Ovary (tissue), 10 donors: ENCODE measurements at places on chromosomes 3 and 15. TPM values are rescaled to one million over a fixed set of nuclear protein-coding genes. Genes with fewer than 3 reads are reported as not detected.

- no peak for DNase-seq
- no peak overlapping the region for H3K27ac ChIP-seq
- H3K36me3 ChIP-seq, result no peaks in the 10 kb centered on the region
Measured at GRCh38 chr15:58549785-58550074, 117.9 kb downstream of the LIPC start.

DNA sequence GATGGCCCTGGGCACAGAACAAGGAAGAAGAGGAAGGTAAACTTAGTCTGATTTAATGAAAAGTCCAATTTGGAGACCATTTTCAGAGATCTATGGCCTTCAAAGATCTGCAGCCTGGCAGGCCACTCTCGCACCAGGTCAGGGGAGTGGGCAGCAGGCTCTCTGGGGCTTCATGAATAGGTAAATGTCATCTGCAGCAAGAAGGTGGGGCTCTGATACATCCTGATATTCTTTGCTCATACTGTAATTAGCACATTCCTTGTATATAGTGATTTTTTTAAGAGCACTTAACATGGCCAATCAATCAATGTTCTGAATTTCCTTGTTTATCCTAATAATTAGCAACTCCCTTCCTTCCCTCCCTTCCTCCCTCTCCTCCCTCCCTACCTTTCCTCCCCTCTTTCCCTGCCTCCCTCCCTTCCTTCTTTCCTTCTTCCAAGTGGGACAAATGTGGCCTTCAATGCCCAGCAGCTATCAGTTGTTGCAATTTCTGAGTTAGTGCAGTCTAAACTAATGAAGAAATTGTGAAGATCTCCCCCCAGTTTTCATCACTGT, 86.0 kb upstream of the LIMD1 start:
- no peak overlapping the region for H3K4me3 ChIP-seq
- no peak for DNase-seq
- no peaks in the 10 kb centered on the region for H3K4me1 ChIP-seq

- no peak for DNase-seq
- H3K4me3 ChIP-seq, result no peak overlapping the region
- no peak overlapping the region for H3K27ac ChIP-seq
- no peaks in the 10 kb centered on the region for H3K36me3 ChIP-seq
- H3K27me3 ChIP-seq, result no peaks in the 10 kb centered on the region
Measured at GRCh38 chr15:100061944-100062343, 279.8 kb downstream of the ADAMTS17 start.

GRCh38 chr3:171971919-171972514, 67.4 kb upstream of the FNDC3B start:
- no peaks in the 10 kb centered on the region for H3K27me3 ChIP-seq
- no peak overlapping the region for H3K27ac ChIP-seq
- no peaks in the 10 kb centered on the region for H3K36me3 ChIP-seq
- H3K4me3 ChIP-seq, result no peak overlapping the region
- H3K4me1 ChIP-seq, result peaks cover 15% of the 10 kb centered on the region

DNA sequence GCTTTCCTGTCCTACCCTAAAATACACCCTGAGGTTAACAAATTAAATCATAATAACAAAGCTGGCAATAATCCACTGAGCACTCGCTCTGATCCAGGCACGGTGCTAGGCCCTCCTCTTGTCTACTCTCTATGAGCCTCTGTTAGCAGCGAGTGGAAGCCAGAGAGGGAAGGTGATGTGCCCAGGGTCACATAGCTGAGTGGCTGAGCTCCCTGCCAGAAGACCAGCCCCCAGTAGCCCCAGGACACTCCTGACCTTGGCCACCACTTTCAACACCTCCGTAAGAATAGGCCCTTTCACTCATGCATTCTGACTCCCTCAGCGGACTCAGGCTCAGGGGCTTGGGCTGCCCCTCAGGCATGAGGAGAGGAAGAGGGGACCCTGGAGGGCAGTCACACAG, 9.5 kb upstream of the PRKCD start:
- no peaks in the 10 kb centered on the region for H3K36me3 ChIP-seq
- H3K4me3 ChIP-seq, result no peak overlapping the region
- no peak overlapping the region for H3K27ac ChIP-seq

DNA sequence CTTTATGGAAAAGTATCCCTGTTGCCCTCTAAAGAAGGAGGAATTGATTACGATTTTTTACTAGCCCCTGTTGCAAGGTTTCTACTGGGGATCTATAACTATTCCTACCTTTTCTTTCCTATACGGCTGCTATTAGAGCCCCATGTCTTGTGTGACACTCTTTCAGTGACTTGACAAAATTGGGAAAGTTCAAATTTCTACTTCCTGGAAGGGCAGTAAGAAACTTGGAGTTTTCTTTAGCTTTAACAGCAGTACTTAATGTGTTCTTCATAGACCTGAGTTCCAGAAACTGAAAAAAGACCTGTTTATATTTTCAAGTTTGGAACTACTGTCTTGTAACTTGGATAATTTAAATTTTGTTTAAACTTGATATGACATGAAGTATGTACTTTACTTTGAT, 54.7 kb downstream of the TRPC1 start:
- H3K27ac ChIP-seq, result no peak overlapping the region
- no peaks in the 10 kb centered on the region for H3K36me3 ChIP-seq
- no peak overlapping the region for H3K4me3 ChIP-seq
- H3K4me1 ChIP-seq, result no peaks in the 10 kb centered on the region

DNA sequence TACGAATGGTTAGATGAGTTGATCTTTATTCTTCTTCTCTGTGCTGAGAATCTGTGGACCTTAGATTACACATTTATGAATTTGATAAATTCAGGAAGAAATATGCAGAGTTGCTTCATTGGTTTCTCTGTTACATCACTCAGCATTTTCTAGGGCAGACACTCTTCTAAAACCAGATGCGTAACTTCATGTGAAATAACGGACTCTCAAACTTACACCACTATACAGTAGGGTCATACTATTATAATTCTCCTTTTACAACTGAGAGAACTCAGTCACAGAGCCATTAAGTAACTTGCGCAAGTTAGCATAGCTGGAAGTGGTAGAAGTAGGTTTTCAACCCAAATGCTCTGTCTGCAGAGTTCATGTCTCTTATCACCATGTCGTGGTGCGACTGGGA, 5.7 kb downstream of the TMEM207 start:
- no peak overlapping the region for H3K4me3 ChIP-seq
- no peaks in the 10 kb centered on the region for H3K27me3 ChIP-seq
- H3K27ac ChIP-seq, result no peak overlapping the region
- H3K36me3 ChIP-seq, result no peaks in the 10 kb centered on the region

DNA sequence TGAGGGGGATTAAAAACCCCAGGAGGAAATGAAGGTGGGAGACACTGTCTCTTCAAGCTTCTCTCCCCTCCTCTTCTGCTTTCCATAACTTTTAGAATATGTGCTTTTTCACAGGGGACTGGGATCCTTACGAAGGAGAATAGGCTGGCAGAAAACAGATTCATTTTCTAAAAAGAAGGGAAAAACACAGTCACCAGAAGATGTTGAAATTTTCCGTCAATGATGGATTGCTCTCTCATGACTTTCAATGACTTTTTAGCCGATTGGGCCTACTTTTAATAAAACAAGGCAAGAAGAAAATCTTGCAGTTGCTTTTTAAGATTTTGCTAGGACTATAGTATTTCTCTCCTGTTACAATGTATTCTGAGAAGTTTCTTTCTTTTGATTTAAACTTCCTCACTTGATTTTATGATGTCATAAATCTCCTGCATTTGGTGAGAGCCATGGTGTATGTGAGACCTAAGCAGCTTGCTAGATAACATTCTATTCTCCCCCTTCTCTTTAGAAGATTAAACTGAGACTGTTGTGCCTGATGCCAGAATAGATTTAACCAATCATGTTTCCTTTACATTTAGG, 241.2 kb downstream of the FEZF2 start:
- H3K4me1 ChIP-seq, result no peaks in the 10 kb centered on the region
- no peak overlapping the region for H3K27ac ChIP-seq
- no peak for DNase-seq
- H3K27me3 ChIP-seq, result no peaks in the 10 kb centered on the region
- no peak overlapping the region for H3K4me3 ChIP-seq
- H3K36me3 ChIP-seq, result no peaks in the 10 kb centered on the region

DNA sequence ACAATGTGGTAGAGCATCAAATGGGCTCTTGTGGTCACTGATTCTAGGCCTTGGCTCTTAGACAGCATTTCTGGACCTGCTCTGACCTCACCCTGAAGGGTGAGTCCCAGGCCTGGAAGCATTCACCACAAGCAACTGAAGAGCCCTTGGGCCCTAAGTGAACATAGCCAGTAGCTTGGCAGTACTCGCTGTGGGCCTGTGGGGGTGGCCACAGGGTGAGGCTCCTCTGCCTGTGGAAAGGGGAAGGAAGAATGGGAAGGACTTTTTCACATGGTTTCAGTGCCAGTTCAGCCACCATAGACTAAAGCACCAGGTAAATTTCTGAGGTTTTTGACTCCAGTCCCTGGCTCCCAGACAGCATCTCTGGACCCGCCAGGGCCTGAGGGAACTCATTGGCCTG, 5.1 kb upstream of the ZSCAN2 start:
- no peak overlapping the region for H3K4me3 ChIP-seq
- no peaks in the 10 kb centered on the region for H3K27me3 ChIP-seq
- H3K4me1 ChIP-seq, result peaks cover 3% of the 10 kb centered on the region
- DNase-seq, result no peak
- no peaks in the 10 kb centered on the region for H3K36me3 ChIP-seq
- no peak overlapping the region for H3K27ac ChIP-seq

DNA sequence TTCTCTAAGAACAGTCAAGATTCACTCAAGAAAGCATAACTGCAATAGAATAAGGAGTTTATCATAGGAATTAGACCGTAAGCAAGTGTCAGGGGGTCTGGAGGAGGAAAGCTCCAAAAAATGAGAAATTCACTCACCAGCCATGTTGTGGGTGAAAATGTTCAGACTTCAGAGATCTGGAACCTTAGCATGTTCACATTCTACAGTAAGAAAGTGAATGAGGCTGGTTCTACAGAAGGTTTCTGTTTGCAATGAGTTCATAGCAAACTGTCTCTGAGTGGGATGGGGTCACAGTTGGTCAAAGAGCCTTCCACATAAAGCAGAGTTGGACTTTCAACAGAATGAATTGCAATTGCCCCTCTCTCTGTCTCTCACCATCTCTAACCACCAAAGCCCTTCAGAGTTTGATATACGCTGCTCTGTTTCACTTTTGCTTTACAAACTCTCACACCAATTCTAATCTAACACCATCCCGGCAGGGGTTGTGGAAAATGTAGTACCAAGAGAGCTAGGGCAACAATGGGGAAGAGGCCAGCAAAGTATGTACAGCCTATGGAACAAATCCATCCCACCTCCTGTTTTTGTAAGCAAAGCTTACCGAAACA, 581.8 kb upstream of the UBE2E2 start:
- no peak overlapping the region for H3K27ac ChIP-seq
- no peaks in the 10 kb centered on the region for H3K4me1 ChIP-seq
- H3K36me3 ChIP-seq, result no peaks in the 10 kb centered on the region
- no peaks in the 10 kb centered on the region for H3K27me3 ChIP-seq

- H3K36me3 ChIP-seq, result no peaks in the 10 kb centered on the region
- H3K4me3 ChIP-seq, result no peak overlapping the region
- H3K4me1 ChIP-seq, result no peaks in the 10 kb centered on the region
- H3K27me3 ChIP-seq, result no peaks in the 10 kb centered on the region
- no peak overlapping the region for H3K27ac ChIP-seq
Measured at GRCh38 chr15:100733101-100733842, 130.9 kb downstream of the ASB7 start.

- H3K4me1 ChIP-seq, result no peaks in the 10 kb centered on the region
- H3K36me3 ChIP-seq, result no peaks in the 10 kb centered on the region
- no peaks in the 10 kb centered on the region for H3K27me3 ChIP-seq
- DNase-seq, result no peak
Measured at GRCh38 chr3:59056706-59057105, 6.9 kb upstream of the CFAP20DC start.

PLSCR4 gene
- total RNA-seq, result 54.8 TPM

LSAMP gene
- 4.3 TPM for total RNA-seq

SMAD6 gene
- total RNA-seq, result 14.1 TPM

TTLL13 gene
- not detected for total RNA-seq

PDE12 gene
- 8.7 TPM for total RNA-seq

KLHL6 gene
- total RNA-seq, result 0.43 TPM
